Prostate gland (tissue), 2 donors: ENCODE measurements at places on chromosomes 13 and 19. TPM values are rescaled to one million over a fixed set of nuclear protein-coding genes. Genes with fewer than 3 reads are reported as not detected.

DNA sequence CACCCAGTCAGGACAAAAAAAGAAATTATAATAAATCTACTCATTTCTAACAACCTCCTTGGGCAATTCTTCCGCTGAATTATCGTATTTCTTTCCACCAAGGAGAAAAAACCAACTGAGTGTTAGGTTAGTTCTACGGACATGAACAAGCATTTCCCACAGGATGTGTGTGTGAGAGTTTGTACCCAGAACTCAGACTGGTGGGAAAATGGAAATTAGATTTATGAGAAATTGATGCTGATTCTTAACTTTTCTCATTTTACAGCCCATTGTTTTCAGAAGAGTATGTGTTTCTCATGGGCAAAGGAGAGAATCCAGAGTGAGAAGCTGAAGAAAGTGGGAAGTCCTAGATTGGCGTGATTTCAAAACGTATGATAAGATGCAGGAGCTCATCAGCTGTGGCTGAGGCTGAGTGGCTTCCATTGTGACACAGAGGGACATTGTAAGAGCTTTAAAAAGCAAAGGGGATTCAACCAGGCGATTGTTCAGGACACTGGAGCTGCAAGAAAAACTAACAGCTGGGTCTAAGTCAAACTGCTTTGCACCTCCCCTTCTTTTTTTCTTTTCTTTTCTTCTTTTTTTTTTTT, 184.7 kb upstream of the ARGLU1 start:
- H3K4me1 ChIP-seq: no peaks in the 10 kb centered on the region
- no peaks in the 10 kb centered on the region for H3K27me3 ChIP-seq
- H3K36me3 ChIP-seq: no peaks in the 10 kb centered on the region
- DNase-seq: no peak

GRCh38 chr13:97974773-97975172, 21.3 kb downstream of the IPO5 start:
- no peaks in the 10 kb centered on the region for H3K4me1 ChIP-seq
- H3K4me3 ChIP-seq: no peak overlapping the region
- no peak overlapping the region for H3K27ac ChIP-seq
- H3K36me3 ChIP-seq: no peaks in the 10 kb centered on the region
- no peaks in the 10 kb centered on the region for H3K27me3 ChIP-seq

DNA sequence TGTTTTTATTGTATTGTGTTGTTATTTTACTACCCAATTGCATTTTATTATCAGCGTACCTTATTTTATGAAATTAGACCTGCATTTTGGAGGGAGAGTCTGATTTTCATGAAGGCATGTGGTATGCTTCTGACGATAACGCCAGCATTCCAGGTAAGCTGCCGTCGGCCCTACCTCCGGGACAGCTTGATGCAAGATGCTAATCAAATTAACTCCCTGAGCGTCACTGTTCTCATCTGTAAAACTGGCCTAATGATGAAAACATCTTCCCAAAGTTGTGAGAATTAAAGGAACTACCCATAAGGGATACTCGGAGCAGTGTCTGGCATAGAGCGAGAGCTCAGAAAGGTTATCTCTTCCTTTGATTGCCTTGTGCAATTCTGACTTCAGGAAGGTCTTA, 12.9 kb upstream of the LAIR2 start:
- no peak overlapping the region for H3K4me3 ChIP-seq
- no peak overlapping the region for H3K27ac ChIP-seq
- no peak for DNase-seq
- peaks cover 4% of the 10 kb centered on the region for H3K27me3 ChIP-seq
- H3K4me1 ChIP-seq: no peaks in the 10 kb centered on the region
- no peaks in the 10 kb centered on the region for H3K36me3 ChIP-seq

DNA sequence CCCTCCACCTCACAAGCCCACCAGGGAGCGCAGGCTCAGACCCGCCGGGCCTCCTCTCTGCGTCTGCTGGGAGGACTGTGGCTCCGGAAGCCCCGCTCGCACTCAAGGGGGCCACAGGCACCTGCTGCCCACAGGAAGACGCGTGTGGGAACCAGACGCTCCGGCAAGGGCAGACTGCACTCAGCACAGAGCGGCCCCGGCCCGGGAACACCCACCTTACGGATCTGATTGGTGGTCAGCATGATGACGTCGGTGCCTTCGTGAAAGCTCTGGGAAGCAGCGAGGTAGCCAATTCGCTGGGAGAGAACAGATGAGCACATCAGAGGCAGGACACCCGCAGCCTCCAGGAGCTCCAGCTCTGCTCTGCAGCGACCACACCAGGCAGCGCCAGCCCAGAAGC, 14.6 kb downstream of the AP3D1 start:
- H3K27me3 ChIP-seq: no peaks in the 10 kb centered on the region
- no peak overlapping the region for H3K4me3 ChIP-seq
- H3K4me1 ChIP-seq: no peaks in the 10 kb centered on the region

DNA sequence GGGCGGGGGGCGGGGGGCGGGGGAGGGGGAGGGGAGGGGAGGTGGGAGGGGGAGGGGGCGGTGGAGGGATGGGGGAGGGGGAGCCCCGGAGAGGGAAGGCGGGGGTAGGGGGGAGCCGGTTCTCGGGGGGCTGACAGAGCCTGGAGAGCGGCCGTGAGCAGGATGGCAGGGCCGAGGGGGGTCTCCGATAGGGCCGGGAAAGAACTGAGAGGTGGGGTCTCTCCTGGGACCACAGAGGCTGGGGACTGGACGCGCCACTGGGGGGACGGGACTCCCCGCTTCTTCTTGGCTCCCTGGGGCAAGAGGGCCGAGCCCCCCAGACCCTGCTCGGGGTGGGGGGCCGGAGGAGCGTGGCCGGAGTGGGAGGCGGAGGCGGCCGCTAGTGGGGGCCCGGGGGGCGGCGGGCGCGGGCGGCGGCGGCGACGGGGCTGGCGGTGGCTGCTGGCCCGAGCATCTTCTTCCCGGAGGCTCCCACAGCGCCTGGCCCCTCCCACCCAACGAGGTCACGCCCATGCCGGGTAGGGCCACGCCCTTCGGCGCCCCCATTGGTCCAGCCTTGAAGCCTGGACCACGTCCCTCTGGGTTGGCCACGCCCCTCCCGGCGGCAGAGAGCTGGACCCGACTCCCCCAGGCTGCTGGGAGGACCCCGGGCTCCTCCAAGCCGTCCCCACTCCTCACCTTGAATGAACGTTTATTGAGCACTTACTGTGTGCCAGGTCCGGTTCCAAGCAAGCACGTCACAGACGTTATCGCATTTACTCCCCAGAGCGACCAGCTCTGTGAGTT, at the start of gene NOVA2:
Gene NOVA2, minus strand, starts transcription at position 313 of the 786 bp plus-strand sequence. CDS start 514 bp downstream, outside the sequence.
- H3K36me3 ChIP-seq: no peaks in the 10 kb centered on the region
- H3K27me3 ChIP-seq: peaks cover 15% of the 10 kb centered on the region

- H3K27ac ChIP-seq: no peak overlapping the region
- H3K4me3 ChIP-seq: no peak overlapping the region
- H3K27me3 ChIP-seq: no peaks in the 10 kb centered on the region
- H3K4me1 ChIP-seq: no peaks in the 10 kb centered on the region
- no peak for DNase-seq
- H3K36me3 ChIP-seq: peaks cover 42% of the 10 kb centered on the region
These were observed 11.2 kb downstream of the ZNF45 start for GRCh38 chr19:43923875-43924274.

- H3K4me3 ChIP-seq: no peak overlapping the region
- no peaks in the 10 kb centered on the region for H3K36me3 ChIP-seq
- H3K4me1 ChIP-seq: no peaks in the 10 kb centered on the region
- H3K27ac ChIP-seq: no peak overlapping the region
- no peaks in the 10 kb centered on the region for H3K27me3 ChIP-seq
These were observed 1.3 kb downstream of the APOC2 start for GRCh38 chr19:44947041-44947581.

- H3K4me3 ChIP-seq: no peak overlapping the region
- no peaks in the 10 kb centered on the region for H3K36me3 ChIP-seq
- no peak for DNase-seq
- H3K4me1 ChIP-seq: no peaks in the 10 kb centered on the region
- H3K27me3 ChIP-seq: no peaks in the 10 kb centered on the region
- no peak overlapping the region for H3K27ac ChIP-seq
These were observed 522.1 kb downstream of the SUCLA2 start for GRCh38 chr13:47478985-47479384.

DNA sequence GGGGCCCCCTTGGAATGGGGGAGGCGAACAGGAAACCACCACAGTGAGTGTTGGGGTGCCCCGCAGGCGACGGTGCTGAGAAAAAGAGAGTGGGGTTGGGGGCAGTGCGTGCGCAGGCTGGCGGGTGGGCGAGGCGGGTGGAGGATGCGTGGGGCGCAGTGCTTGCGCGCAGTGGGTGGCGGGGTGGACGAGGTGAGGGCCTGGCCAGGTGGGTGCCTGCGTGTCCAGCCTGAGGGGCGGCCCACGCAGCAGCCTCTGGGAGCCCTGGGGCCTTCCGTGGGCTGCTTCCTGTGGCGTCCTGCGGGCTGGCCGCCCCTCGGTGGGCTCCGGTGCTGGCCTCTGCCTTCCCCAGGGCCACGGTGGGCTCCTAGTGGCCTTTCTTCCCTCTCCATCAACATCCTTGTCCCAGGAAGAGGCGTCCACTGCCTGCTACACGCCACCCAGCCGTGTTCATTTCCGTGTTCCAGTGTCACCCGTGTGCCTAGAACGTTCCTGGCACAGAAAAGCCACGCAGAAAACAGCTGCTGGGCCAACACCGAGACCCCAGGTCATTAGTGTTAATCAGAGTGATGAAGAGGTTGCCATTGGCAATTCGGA, 7.1 kb downstream of the ATP11A start:
- no peak overlapping the region for H3K4me3 ChIP-seq
- H3K27ac ChIP-seq: no peak overlapping the region
- no peaks in the 10 kb centered on the region for H3K4me1 ChIP-seq
- H3K36me3 ChIP-seq: no peaks in the 10 kb centered on the region
- H3K27me3 ChIP-seq: no peaks in the 10 kb centered on the region

DNA sequence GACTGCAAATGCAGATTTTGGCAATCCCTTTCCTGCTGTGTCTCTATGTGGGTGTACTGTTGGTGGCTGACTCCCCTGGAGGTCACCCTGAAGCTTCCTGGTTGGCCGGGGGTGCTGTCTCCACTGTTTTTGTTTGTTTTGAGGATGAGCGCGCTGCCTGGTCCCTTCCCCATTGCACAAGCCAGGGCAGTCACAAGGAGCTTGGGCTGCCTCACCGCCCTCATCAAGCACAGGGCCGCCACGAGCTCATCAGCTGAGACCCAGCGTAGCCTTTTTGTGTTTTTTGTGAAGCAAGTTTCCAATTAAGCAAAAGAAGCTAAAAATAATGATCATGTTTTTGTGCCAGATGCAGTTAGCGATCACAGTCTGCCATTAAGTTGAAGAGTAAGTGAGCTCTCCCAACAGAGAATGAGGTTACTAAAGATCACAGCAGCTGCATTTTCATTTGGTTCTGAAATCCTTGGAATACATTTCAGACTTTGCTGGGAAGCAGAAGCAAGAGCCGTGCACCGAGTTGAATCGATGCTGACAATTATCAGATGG, 57.8 kb downstream of the GGACT start:
- no peaks in the 10 kb centered on the region for H3K27me3 ChIP-seq
- H3K36me3 ChIP-seq: no peaks in the 10 kb centered on the region
- no peak for DNase-seq
- H3K4me1 ChIP-seq: no peaks in the 10 kb centered on the region

- no peaks in the 10 kb centered on the region for H3K4me1 ChIP-seq
- no peak overlapping the region for H3K4me3 ChIP-seq
- H3K36me3 ChIP-seq: no peaks in the 10 kb centered on the region
- H3K27me3 ChIP-seq: no peaks in the 10 kb centered on the region
These were observed 27.9 kb downstream of the DGKH start for GRCh38 chr13:42076309-42076713.

DNA sequence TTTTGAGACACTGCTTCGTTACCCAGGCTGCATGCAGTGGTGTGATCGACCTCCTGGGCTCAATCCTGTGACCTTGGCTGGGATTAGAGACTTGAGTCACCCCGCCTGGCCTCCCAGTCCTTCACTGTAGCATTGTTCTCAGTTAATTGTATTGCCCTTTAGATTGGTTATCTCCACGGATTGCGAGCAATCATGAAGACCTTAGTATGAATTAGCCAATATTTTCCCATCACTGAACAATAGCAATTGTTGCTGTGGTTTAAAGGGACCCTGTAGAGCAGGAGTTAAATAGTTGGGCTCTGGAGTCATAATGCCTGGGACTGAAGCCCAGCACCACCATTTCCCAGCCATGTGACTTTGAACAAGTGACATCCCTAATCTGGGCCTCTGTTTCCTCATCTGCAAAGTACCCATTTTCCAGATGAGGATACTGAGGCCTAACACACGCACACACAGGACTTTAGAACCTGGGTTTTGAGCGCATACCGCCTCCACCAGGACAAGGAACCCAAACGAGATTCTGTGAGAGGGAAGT, 8.4 kb downstream of the PPP1R14A start:
- no peak overlapping the region for H3K4me3 ChIP-seq
- no peaks in the 10 kb centered on the region for H3K4me1 ChIP-seq
- no peaks in the 10 kb centered on the region for H3K27me3 ChIP-seq
- no peak for DNase-seq
- no peak overlapping the region for H3K27ac ChIP-seq
- no peaks in the 10 kb centered on the region for H3K36me3 ChIP-seq

DNA sequence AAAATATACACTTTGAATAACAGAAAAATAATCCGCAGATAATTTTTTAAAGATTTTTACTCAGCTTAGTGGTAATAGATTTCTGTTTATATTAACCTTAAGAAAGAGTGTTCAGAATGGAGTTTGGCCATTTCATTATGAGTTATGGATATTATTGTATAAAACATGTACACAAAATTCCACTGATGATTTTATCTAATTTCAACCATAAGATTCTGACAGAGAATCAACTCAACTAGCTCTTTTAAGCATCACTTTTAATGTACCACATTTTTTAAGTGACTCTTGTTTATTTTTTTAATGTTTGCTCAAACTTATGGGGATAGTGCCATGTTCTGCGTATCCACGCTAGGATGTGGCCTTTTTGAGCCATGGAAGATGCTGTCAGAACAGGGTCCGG, 75.7 kb downstream of the COL4A2 start:
- no peaks in the 10 kb centered on the region for H3K4me1 ChIP-seq
- no peak overlapping the region for H3K27ac ChIP-seq
- H3K4me3 ChIP-seq: no peak overlapping the region
- peaks cover 2% of the 10 kb centered on the region for H3K27me3 ChIP-seq
- DNase-seq: no peak

GRCh38 chr13:100128838-100129237, 39.9 kb downstream of the PCCA start:
- no peak overlapping the region for H3K4me3 ChIP-seq
- H3K36me3 ChIP-seq: no peaks in the 10 kb centered on the region
- no peak for DNase-seq
- no peaks in the 10 kb centered on the region for H3K4me1 ChIP-seq

DNA sequence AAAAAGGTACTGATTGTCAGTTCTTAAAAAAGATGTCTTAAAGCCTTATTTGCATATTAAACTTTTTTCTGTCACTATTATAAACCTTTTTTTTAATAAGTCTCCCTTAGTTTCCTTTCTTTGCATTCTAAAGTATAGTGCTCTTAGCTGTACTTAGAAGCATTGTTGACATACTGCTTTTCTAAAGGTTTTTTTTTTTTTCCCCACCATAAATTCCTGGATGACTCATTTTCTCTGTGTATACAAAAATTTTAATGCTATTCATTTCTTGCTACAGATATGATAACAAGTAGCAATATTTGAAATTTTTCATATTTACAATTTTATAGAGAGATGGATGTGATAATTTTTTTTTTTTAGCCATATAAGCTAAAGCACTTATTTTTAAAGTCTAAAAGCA, 43.5 kb downstream of the METTL21C start:
- no peak overlapping the region for H3K27ac ChIP-seq
- DNase-seq: no peak
- no peaks in the 10 kb centered on the region for H3K36me3 ChIP-seq
- no peak overlapping the region for H3K4me3 ChIP-seq

The MEIOSIN gene
- total RNA-seq: not detected

The SWSAP1 gene
- total RNA-seq: 6.3 TPM

The OR7A5 gene
- 0.57 TPM for total RNA-seq

The ATP4A gene
- 1.9 TPM for total RNA-seq

The PEX11G gene
- total RNA-seq: 13.1 TPM

The LIM2 gene
- total RNA-seq: not detected

The SRRM5 gene
- total RNA-seq: 0.28 TPM

The NANOS3 gene
- not detected for total RNA-seq

The CDC34 gene
- total RNA-seq: 159 TPM

The GRIN2D gene
- total RNA-seq: 0.73 TPM

The PSG7 gene
- not detected for total RNA-seq
